ENCODE measurements at places on chromosomes 13 and 19.

- DNase-seq, result no peak
Measured at GRCh38 chr19:48633148-48634035, 3.8 kb downstream of the DBP start.

DNA sequence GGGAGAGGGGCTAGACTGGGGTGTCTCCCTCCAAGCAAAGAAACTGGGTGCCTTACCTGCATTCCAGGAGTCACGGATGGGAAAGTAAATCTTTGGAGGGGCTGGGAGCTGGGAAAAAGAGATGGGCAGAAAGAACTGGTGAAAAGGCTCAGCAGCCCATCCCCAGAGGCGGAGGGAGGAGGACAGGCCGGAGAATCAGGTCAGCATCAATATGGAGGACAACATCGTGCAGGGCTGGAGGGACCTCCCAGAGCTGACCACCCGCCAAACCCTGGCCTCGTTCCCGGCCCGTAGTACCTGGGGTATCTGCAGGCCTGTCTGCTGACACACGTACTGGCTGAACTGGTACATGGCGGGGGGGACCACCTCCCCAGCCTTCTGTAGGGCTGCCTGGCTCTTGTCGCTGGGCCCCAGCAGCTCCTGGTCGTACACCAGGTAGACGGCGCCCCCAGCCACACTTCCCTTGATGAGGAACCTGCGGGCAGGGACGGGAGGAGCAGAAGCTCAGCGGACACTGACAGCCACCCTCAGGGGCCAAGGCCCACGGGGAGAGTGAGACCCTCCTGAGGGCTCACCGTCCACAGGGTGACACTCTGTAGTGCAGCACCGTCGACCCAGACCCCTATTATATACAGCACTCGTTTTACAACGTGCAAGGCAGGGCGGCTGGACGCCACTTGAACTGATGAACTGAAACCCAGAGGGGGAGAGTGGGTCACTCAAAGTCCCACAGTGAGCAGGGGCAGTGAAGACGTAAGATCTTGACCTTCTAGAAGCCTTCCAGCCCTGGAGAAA, 830 bp downstream of the MICOS13 start:
- DNase-seq, result no peak

GRCh38 chr13:99982036-99982730, 599 bp downstream of the ZIC2 start:
- DNase-seq, result no peak

GRCh38 chr19:4748589-4748988, 24.9 kb upstream of the DPP9 start:
- DNase-seq, result no peak

GRCh38 chr13:30880151-30880855, 25.8 kb upstream of the MEDAG start:
- no peak for DNase-seq

GRCh38 chr19:5645409-5645808, 22.5 kb downstream of the SAFB start:
- DNase-seq, result no peak

GRCh38 chr19:5492635-5493409, 37.6 kb downstream of the ZNRF4 start:
- no peak for DNase-seq

DNA sequence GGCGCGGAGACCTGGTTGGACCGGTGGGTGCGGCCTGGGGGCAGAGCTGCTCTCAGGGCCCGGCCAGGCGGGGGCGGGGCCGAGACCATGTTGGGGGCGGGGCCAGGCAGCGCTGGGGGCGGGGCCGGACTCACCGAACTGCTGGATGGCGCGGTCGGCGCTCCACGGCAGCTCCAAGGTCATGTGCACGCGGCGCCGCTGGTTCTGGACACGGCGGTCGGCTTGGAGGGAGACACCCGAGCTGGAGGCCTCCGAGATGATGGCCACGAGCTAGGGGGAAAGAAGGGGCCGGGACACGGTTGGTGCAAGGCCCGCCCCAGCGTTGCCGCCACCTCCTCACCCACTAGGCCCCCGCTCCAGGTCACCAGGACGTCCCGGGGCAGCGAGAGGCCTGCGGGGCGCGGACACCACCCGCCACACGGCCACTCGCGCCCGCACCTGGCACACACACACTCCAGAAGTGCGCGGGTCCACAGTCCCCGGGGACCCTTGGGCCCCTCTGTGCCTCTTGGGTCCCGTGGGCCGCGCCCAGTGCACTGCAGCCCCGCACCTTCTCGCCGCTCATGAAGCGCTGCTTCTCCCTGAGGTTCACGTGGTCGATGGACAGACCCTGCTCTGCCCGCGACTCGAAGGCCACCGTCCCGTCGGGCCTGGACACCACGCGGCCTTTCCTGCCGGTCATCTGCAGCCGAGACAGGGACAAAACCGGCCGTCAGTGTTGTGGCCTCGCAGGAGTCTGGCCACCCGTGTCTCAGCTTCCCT, 8.7 kb downstream of the GPX4 start:
- DNase-seq, result no peak

DNA sequence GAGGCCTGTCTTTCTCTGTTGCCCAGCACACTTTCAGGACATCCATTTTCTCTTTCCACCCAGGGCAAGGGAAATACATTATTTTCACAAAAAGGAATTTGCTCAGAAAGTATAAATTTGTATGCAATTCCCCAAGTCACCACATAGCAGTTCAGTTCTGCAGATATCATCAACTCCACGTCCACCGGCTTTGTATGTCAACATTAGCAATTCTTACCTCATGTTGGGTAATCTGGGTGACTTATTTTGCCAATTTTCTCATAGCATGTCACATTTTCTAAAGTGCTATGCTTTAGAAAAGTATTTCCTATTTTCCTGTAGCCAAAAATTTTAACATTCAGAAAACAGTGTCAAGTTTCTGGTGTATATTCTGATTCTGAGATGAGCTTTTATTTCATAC, 501.8 kb downstream of the EFNB2 start:
- no peak for DNase-seq

- no peak for DNase-seq
Measured at GRCh38 chr13:48578516-48579164, 45.8 kb upstream of the RCBTB2 start.

- no peak for DNase-seq
Measured at GRCh38 chr19:1250437-1251260, 2.3 kb downstream of the MIDN start.

DNA sequence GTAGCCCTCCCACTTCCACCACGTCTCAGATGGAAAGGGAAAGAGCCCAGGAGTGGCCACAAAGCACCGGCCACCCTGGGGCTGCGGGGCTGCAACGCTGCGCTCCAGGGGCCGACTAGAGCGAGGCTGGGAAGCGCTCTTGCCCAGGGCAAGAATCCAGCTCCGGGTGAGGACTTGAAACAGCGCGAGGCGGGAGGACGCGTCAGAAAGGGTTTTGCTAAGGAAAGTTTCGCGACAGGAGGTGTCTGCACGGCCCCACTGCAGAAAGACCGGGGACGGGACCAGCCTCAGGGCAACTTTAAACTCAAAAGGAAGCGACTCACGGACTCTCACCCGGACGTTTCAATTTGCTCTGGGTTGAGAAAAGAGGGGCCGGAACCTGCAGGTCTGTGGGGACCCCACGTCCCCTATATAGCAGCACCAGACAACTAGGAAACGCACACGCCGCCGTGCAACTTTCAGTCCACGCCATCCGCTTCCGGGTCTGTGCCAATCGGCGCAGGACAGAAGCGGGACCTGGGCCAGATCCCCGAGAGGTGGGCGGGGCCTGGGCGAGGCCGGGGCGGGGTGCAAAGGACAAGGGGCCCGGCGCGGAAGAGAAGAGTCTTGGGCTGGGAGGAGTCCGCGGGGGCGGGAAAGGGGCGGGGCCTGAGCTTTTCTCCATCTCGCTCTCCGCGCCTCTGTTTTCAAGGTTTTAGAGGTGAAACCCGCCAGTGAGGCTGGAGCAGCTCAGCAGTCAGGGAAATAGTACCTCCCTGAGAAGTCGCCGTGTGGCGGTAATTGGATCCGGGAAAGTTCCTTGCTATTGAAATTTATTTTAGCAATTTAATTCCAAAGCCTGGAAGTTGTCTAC, at the start of gene ZNF816:
Gene ZNF816, minus strand, starts transcription at position 488 of the 853 bp plus-strand sequence. CDS start 6,792 bp downstream, outside the sequence.
- DNase-seq, result peak; percentile 96

DNA sequence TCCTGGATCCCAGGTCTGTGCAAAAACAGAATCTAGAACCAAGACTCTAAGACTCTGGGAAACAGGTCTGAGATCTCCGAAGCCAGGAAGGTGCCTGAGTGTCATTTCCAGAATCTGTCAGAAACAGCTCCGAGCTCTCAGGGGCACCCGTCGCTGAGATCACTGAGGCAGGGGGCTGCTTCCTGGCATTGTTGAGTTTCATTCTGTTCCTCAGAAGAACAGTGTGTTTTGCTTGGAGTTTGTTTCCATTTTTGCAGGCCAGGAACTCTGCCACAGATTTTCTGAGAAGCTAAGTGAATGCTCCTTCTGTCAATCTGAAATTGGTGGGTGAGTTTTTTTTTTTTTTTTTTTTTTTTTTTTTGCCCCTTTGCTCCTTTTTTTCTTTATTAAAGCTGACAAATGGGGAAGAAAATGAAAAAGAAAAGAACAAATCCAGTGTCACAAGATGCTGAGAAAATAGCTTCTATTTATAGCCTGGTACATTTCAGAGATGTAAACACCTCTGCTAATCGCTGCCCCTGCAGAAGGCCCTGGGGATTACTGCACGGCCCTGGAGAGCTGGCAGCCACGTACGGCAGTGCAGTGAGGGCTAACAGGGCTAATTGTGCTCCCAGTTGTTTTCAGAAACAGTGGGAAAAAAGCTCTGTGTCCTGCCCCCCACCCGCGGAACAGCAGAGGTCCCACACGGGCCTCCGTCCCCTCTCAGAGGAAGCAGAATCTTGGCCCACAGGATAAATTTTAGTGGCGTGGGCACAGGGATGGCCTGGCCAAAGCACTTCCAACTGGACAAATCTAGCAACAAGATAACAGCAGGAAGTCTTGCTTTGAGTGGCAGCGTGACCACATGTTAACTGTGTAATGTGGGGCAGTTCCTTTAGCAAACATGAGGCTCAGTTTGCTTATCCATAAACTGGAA, 237.6 kb upstream of the IRS2 start:
- no peak for DNase-seq

- no peak for DNase-seq
Measured at GRCh38 chr13:97851269-97851668, 102.2 kb upstream of the IPO5 start.

- peak; percentile 48 for DNase-seq
Measured at GRCh38 chr19:40797963-40798682, 868 bp upstream of the EGLN2 start.

DNA sequence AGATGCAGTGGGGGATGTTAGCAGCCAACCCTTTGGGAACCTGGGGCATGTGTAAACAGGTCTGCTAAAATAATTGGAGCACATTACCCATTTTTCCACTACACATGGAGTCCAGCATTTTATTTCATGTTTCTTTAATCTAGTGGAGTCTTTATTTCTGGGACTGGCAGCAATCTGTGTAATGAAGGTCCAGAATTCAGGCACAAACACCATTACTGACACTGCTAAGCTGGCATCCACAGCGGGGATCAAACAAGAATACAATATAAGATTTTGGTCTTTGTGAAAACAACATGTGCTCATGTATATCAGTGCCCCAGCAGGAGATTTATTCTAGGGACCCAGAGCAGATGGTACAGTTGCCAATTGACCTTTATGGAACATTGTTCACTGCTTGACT, 1587.0 kb upstream of the PRR20A start:
- DNase-seq, result no peak

GRCh38 chr13:89514534-89515312, 1832.8 kb upstream of the MIR17HG start:
- no peak for DNase-seq

DNA sequence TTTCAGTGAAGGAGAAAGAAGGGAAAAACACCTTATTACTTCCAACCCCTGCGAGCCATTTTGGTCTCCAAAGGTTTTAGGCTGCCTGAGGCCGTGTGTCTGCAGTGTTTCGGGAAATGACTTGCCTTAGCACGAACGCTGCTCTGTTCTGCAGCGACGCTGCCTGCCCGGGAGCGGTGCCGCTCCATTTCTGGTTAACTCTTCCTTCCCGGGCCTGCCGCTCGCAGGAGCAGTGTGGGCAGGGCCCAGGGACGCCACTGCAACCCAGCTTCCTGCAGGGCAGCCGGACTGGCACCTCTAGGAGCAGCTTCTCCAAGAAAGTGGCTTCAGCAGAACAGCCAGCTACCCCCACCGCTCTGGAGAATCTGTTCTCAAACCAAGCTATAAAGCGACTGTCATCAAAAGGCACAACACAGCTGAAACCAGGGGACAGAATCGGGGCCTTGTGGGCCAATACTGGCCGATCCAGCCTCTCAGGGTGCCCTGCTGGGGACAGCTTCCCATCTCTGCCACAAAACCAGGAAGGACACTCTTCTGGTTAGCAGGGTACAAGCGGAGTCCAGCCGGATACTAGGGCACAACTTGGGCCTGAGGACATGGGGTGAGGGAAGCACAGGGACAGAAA, 72.2 kb downstream of the KCTD15 start:
- no peak for DNase-seq

Measured in inflammatory macrophage treated with lipopolysaccharide for 1 hour (primary cell).